ENCODE measurements at places on chromosomes 1 and 21.

GRCh38 chr1:6118415-6118814, 61.7 kb downstream of the CHD5 start:
- no peak for DNase-seq

- DNase-seq: no peak
These were observed 79.3 kb upstream of the WARS2 start for GRCh38 chr1:119219711-119220110.

DNA sequence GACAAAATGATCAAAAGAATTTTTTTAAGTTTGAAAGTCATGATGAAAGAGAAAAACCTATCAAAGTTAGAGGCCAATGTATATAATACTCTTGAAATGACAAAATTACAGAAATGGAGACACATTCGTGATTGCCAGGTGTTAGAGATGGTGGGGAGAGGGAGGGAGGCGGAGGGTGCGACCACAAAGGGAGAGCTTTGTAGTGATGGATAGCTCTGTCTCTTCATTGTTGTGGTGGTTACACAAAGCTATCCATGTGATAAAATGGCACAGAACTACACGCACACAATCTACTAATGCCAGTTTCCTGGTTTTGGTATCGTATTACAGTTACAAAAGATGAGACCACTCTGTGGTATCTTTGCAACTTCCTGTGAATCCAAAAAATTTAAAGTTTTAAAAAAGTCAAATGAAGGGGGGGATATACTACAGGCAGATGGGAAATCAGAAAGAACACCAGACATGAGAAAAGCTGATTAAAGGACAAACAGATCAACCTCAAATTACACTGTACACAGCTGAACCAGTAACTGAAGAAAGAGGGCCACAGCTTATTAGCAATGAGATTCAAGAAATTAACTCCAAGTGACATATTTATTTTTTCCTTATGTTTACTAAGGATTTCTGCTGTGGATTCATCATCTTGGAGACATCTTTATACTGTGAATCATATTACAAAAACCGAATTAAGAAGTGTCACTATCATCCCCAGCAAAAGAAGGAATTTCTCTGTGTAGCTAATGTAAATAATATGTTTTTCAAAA, 199.1 kb downstream of the SLC45A1 start:
- DNase-seq: no peak

DNA sequence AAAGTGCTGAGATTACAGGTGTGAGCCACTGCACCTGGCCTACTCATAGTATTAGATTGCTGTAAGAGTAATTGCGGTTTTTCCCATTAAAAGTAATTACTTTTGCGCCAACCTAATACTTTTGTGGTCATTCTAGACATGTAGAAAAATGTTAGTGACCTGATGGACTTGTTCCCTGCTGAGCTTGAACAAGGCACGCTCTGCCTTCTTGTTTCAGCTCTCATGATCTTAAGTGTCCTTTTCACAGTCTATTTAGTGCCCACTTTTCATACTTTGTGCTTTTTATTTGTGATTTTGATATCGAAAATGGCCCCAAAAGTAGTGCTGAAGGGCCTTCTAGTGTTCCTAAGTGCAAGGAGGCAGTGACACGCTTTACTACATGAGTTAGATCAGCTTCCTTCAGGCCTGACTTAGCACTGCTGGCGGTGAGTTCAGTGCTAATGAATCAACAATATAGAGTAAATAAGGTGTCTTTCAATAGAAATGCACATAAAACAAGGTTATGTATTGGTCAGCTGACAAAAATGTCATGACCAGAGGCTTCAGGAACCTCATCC, 5.6 kb upstream of the RD3 start:
- DNase-seq: no peak

DNA sequence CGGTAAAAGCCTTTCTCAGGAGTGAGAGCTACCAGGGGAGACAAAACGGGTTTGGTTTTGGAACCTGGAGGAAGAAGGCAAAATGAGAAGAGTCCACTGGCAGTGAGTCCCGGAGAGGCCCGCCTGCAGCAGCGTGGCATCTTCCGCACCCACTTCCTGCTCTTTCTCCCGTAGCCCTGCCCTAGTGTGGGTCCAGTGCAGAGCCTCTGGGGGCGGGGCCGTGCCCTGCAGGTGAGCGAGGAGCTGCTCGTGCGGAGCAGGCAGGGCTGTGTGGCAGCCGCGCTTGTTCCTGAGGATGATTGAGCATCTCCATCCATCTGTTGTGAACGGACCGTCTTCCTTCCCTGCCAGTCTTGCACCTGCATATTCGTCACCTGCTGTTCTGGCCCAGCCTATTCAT, 66.5 kb downstream of the PEX14 start:
- DNase-seq: no peak

DNA sequence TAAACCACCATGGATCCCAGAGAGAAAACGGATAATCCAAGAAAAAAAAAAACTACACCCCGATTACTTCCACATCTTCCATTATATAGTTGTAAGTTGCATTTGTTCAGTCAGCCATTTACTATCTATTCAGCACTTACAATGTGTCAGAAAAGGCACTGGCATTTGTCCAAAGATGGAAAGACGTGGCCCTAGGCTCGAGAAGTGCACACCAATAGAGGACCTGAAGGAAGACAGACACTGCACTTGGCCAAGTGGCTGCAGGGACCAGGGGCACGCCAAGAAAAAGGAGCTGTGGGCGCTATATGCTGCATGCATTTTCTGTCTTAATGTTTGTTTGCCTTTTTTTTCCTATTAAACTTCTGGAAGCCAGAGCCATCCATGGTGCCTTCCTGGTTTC, 45.2 kb upstream of the LYST start:
- no peak for DNase-seq

GRCh38 chr21:35071347-35071746, 22.2 kb upstream of the RUNX1 start:
- no peak for DNase-seq
